ENCODE measurements at places on chromosomes 1 and 21. TPM values are rescaled to one million over a fixed set of nuclear protein-coding genes. Genes with fewer than 3 reads are reported as not detected.

GRCh38 chr21:35743571-35743970 is 316.8 kb downstream of the SETD4 start:
- no peak for DNase-seq

DNA sequence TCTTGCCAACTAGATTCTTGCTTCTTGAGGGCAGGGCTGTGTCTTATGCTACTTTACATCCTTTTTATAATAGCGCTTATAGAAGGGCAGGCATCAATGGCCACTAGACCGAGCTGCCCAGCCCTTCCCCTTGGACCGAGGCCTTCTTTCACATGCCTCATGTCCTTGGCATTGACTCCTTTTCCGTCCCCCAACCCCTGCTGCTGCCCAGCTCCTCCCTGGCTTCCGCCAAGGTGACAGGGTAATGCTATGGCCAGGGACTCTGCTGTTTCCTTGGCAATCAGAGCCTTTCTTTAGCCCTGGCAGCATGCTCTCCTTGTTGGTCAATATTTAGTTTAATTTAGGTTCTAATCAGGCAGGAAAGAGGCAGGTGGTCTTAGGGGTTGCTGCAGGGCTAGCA is 48.2 kb downstream of the DDX20 start:
- DNase-seq, result no peak

TMEM52 gene
- 1.2 TPM for total RNA-seq

GRCh38 chr1:26155370-26156284 is 3.3 kb upstream of the FAM110D start:
- DNase-seq, result no peak

DNA sequence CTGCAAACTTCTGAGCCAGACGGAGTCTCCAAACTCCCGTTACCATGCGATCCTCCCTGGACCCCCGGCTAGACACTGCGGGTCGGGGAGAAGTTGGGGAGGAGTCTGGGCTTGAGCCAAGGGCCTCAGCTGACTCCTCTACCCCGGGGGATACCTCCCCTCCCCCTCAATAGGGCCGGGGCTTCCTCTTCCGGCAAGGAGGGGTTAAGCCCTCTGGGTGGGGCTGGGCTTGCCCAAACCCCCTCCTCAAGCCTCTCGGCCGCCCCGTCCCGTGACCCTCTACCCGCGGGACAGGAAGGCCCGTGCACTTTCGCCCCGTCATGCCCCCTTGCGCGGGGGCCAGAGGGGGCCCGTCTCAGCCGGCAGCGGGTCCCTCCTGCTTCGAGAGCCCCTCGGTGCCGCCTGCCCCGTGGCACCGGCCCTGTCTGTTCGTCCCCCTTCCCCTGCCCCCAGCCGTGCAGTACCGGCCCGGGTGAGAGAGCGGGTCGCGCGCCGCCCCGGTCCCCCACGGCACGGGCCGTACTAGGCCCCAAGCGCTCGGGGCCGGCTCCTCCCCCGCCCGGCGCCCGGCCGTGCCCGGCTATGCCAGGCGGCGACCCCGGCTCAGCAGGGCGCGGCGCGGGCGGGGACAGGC is 652 bp downstream of the ARL8A start:
- DNase-seq, result no peak

Measured in Right ventricle myocardium inferior (tissue), 1 donor.